ENCODE measurements at places on chromosomes 2 and 18. TPM values are rescaled to one million over a fixed set of nuclear protein-coding genes. Genes with fewer than 3 reads are reported as not detected.

DNA sequence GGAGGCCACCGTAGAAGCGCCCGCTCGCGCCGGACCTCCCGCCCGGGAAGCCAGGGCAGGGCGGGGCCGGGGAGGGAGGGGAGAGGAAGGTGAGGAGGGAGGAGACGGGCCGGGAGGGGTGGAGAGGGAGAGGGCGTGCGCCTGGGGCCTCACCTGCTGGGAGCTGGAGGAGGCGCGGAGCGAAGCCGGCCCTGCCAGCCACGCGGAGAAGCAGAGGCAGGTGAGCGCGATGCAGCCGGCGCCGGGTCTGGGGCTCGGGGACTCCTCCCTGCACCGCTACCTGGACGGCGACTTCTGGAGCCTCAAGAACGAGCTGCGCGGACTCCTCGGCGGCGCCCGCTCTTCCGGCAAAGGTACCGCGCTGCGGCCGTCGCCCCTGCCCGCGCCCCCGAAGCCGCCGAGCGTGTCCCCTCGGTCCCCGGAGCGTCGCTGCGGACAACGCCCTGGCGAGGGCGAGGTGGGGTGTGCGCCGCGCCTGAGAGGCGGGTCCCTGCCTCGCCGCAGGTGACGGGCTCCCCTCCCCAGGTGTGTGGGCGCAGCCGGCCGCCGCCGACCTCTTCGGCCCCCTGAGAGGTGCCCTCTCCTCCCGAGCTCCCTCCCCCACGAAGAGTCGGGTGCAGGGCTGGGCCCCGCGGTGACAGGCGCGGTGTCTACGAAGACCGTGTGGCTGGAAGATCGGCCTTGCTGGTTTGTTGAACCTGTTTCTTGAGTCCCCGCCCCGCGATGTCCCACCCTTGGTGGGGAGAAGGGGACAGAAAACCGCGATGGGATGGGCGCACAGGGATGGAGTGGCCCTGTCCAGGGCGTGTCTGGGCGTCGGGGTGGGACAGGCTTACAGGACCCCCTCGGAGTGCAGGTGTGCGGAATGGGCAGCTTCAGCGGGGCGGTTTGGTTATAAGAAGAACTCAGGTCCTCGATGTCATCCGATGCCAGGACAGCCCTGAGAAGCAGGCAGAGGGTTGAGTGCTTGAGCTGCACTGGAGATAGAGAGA is at the start of gene ACOXL:
ACOXL (plus strand) TSS at position 152 of the 992 bp plus-strand sequence. CDS start 35,817 bp downstream, outside the sequence.
- DNase-seq, result peak; percentile 73

Gene AKAIN1
- total RNA-seq, result not detected

Gene CYS1
- 1.2 TPM for total RNA-seq

Gene CD226
- 3.0 TPM for total RNA-seq

GRCh38 chr2:222255090-222255489 is 43.7 kb downstream of the PAX3 start:
- no peak for DNase-seq

GRCh38 chr18:6711467-6711866 is 18.0 kb upstream of the ARHGAP28 start:
- no peak for DNase-seq

GRCh38 chr2:27264253-27264752 is 1.5 kb upstream of the SLC30A3 start:
- DNase-seq, result no peak

DNA sequence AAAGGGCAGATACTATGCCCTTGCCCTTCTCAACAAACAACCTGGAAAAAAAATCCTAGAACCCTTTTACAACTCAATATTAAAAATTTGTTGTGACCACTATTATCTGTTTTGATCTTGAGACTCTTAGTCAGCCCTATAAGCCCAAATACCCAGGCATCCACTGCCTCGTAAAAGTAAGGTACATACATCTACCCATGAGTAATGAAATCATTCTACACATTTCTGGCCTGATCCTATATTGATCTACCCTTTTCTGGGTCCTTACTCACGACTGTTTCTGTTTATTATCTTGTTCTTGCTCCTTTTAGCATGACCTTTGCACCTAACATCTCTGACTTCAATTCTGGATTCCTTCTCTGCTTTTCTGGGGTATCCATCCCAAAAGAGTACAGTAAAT is 56.8 kb downstream of the SCG2 start:
- DNase-seq, result no peak

- DNase-seq, result no peak
These were observed 45.8 kb downstream of the CYBRD1 start for GRCh38 chr2:171568089-171568488.

Gene RFX8
- not detected for total RNA-seq

- DNase-seq, result no peak
These were observed 71.3 kb downstream of the MYL12B start for GRCh38 chr18:3333056-3333720.

- DNase-seq, result no peak
These were observed 251.5 kb upstream of the SALL3 start for GRCh38 chr18:78727877-78728783.

DNA sequence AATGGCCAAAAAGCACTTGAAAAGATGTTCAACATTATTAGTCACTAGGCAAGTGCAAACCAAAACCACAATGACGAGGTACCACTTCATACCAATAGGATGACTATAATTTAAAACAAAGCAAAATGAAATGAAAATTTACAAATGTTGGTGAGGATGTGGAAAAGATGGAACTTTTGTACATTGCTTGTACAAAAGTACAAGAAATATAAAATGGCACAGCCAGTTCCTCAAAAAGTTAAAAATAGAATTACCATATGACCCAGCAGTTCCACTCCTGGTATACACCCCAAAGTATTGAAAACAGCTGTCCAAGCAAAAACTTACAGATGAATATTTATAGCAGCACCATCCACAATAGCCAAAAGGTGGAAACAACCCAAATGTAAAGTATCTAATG is 107.8 kb upstream of the XPO1 start:
- no peak for DNase-seq

Gene RSAD2
- total RNA-seq, result not detected

Gene TMEM178A
- total RNA-seq, result 2.3 TPM

Gene ANKRD62
- 1.4 TPM for total RNA-seq

Gene IL36RN
- total RNA-seq, result not detected

Gene LONRF2
- total RNA-seq, result 2.5 TPM

DNA sequence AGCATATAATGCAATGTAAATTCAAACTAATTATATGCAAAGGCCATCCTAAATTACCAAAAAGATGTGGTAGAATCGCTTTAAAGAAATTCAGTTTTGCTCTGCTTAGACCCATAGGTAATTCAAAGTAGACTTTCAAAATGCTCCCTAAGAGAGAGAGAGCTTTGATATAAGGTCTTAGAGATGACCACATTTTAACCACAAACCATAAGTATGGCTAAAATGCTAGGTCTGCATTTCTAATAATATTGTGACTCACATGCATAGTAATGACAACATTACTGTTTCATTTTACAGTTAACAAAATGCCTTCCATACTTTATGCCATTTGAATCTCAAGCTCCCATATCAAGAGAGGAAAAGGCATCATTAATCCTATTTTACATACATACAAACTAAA is 144.5 kb downstream of the RAD51AP2 start:
- no peak for DNase-seq

Gene SERPINB2
- total RNA-seq, result not detected

DNA sequence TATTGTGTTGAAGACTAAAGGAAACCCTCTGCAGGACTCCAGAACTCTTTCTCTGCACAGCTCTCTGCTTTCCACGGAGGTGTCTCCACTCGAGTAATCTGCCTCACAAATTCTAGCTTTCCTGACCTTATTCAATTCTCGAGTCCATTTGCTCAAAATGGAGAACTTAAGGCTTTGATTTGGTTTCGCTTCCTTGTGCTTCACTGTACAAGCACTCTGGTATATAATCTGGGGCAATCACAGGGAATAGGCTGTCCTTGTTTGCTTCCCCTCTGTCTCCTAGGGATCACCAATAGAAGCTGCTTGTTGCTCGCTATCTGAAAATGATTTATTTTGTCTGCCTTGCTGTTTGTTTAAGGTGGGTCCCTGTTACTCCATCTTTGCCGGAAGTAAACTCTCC is 129.1 kb upstream of the DOCK10 start:
- DNase-seq, result no peak

Gene KLHL41
- total RNA-seq, result not detected

Gene GULP1
- 25.1 TPM for total RNA-seq

- DNase-seq, result no peak
These were observed 127.7 kb downstream of the DOK6 start for GRCh38 chr18:69528435-69528834.

Gene KDM3A
- total RNA-seq, result 173 TPM

Gene GALNT5
- 7.5 TPM for total RNA-seq

DNA sequence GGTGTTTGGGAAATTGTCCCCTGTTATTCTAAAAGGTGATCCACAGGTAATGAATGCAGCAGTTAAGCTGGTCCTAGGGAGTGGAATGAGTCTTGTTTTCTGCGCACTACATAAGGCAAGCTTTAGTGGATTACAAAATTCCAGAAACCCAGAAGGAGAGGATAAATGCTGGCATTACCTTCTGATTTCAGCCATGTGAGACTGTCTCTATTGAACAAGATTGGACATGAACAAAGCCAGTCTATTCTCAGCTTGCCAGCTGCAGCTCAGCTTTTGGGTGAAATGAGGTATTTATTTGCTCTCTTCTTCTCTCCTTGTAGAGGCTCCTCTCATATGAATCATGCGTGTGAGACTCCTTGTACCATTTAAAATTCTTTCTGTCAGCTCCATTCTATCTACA is 944.9 kb downstream of the CNTNAP5 start:
- DNase-seq, result no peak

DNA sequence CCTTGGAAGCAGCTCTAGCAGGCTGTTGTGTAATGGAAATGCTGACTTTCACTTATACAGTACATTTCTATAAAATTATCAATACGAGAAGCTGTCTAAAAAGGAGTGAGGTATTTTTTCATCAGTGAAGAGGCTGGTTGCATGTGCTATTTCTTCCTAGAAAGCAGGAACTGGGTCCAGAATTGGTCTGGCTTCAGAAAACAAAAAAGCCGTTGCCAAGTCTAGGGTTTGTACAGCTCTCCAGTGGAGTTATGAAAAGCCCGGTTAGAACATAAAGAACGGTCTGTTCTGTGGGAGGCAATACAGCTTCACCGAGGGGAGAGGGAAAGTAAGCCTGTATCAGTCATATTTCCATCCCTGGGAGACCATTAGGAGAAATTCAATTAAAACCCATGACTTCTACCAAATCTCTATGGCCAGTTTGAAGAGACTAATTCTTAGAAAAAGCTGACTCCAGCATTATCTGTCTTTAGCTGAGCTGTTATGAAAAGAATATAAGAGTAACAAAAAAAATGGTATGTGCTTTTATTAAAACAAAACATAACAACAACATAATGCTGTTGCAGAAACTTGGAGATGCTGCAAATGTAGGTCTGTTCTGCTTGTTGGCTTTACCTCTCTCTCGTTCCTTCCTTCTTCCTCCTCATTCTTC is 217.0 kb downstream of the CMPK2 start:
- no peak for DNase-seq

DNA sequence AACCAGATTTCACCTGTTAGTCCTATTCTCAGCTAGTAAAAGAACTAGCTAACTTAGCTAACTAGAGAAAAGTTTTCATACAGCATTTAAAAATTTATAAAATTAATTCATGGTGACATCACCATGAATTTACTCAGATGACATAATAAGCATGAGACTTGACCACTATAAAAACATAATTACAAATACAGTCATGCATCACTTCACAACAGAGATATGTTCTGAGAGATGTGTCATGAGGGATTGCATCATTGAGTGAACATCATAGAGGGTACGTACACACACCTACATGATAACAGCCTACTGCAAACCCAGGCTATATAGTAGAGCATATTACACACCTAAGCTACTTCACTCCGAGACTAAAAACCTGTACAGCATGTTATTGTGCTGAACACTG is 481.3 kb upstream of the CHAC2 start:
- no peak for DNase-seq

DNA sequence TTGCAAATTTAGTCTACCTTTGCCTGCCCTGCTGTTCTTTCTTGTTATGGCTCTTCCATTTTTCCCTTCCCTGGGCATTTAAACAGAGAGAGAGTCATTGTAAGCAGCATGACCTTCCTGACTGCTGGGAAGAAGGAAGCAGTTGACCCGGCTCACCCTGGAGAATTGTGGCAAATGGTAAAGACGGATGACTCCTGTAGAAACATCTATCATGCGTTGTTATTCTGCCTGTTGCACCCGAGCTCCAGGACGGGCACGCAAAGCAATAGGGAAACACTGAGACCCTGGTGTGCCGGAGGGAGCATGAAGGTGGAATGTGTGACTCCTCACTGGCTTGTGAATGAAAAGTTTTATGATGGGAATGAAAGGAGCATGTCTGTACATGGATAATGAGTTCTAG is 113.3 kb downstream of the OSBPL6 start:
- no peak for DNase-seq

Gene KCNK3
- 0.64 TPM for total RNA-seq

Gene POTEJ
- total RNA-seq, result not detected

Measured in transverse colon (tissue), 4 donors.